Activated CD4-positive, CD25-positive, alpha-beta regulatory T cell (primary cell): ENCODE measurements at places on chromosomes 1 and 21.

- no peak for DNase-seq
These were observed 17.1 kb upstream of the CCDC190 start for GRCh38 chr1:162878000-162878596.

- no peak for DNase-seq
These were observed 55.5 kb downstream of the OLFML3 start for GRCh38 chr1:114034567-114035303.

DNA sequence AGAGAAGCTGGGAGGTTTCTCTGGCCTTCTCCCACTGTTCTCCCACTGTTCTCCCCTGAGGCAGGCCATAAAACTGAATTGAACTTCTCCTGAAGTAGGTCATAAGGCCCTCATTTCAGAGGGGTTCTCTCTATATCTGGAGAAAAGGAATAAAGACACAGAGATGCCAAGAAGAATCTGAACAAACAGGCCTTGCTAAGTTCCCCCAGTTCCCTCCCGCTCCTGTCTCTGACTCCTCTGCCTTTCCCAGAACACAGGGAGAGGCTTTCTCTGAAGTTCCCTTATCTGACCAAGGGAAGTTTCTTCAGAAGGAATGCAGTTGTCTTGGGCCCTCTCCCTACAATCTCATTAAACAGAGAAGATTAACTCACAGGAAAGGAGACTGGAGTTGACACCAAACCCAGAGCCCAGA is 83.4 kb downstream of the SLC16A1 start:
- DNase-seq: no peak

GRCh38 chr21:36236052-36236730 is 79.6 kb downstream of the DOP1B start:
- DNase-seq: no peak

GRCh38 chr1:38014171-38014570 is 1.6 kb downstream of the UTP11 start:
- DNase-seq: no peak
